Stimulated activated CD4-positive, alpha-beta T cell treated with anti-CD3 and anti-CD28 coated beads, TNF-alpha, amount 100 ng/mL, for 48 hours (primary cell): ENCODE measurements at places on chromosomes 3 and 15.

GRCh38 chr3:70631716-70632307, 319.4 kb upstream of the MDFIC2 start:
- DNase-seq: no peak

DNA sequence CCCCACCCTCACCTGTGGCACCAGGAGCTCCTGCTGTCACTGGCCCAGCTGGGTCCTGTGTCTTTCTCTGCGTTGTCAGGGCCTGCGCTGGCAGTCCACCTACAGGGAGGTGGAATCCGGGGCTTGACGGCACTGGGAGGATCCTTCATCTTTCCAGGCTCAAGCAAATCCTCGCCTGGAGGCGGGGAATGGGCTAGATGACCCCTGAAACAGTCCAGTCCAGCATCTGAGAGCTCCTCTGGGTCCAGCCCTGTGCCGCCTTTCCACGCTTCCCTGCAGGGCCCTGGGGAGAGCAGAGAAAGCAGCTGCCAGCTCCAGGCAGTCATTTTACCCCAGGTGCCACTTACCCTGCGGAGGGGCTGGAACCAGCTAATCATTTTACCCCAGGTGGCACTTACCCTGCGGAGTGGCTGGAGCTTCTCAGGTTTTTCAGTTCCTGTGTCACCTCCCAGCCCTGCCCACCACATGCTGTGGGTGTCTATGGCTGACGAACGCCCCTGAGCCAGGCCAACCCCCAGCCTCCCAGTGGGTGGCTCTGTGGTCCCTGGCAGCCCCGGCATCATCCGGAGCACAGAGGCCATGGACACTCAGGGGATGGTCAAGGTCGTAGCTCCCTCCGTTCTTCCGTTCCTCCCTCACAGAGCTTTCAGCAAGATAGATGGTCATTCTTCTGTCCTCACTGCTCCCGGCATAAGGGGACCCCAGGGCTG, 17.9 kb upstream of the ADIPOQ start:
- DNase-seq: no peak

DNA sequence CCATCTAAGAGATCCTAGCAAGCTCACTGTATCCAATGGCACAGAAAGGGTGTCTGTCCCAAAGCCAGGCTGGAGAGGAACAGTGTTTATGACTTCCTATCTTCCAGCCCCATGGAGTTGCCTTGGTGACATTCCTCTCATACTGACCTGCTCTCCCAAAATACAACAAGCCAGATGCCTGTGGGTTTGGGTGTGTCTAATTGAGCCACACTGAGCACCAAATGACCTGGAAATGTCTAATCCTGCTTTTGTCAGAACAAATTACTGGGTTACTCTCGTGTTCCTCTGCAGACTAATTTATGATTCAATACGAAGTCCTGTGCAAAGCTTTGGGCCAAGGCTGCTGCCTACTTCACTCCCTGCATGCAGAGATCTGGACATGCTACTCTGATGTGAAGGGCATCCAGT, 98.1 kb upstream of the STRIT1 start:
- DNase-seq: no peak

GRCh38 chr3:152419748-152420147, 151.0 kb downstream of the MBNL1 start:
- DNase-seq: no peak

DNA sequence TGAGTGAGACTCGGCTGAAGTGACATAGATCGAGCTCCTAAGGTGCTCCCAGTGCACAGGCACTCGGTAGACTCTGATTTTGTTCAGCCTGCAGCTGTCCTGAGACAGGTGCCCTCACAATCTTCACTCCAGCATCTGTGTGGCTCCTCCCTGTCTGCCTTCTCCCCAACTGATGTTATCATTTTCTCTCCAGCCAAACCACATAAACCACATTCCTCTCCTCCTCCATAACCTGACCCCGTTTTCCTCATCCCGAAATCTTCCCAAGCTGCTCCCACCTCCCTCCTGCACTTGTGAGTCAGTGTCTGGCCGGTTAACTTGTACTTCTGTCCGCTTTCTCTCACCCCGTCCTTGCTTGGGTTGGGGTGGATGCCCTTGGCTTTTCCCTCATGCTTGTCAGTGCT, 93.3 kb upstream of the HACD2 start:
- no peak for DNase-seq

DNA sequence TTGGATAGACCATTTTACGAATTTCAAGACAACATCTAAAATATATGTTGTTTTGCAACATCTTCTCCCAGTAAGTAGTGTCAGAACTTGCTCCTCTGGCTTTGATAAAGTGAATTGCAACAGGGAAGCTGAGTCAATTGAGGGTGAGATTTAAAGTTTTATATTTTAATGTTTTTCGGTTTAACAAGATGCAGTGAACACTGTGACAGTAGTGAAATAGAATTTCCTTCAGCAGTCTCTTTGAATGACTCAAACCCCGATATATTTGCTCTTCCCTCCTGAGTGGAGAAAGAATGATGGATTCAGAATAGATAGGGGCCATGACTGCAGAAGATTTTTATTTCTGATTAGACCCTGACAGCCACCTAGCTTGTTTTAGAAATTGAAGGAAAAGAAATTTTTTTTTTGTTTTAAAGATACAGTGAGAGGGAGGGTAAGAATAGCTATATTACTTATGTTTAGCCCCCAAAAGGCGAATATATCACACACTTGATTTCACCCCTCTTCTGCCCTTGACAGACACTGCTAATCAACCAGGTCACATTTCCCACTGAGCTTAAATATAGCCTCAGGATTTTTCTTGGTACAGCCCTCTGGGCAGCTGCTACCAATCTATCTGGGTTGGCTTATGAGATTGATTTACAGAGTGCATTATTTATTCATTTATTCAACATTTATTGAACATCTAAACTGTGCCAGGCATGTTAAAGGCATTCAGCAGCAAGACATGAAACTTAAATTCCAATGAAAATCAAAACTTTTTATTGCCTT, 183.3 kb upstream of the ADAMTS9 start:
- no peak for DNase-seq
